ENCODE measurements at places on chromosomes 7 and 10. TPM values are rescaled to one million over a fixed set of nuclear protein-coding genes. Genes with fewer than 3 reads are reported as not detected.

- no peak for DNase-seq
Measured at GRCh38 chr10:11579885-11580284, 31.6 kb downstream of the USP6NL start.

DNA sequence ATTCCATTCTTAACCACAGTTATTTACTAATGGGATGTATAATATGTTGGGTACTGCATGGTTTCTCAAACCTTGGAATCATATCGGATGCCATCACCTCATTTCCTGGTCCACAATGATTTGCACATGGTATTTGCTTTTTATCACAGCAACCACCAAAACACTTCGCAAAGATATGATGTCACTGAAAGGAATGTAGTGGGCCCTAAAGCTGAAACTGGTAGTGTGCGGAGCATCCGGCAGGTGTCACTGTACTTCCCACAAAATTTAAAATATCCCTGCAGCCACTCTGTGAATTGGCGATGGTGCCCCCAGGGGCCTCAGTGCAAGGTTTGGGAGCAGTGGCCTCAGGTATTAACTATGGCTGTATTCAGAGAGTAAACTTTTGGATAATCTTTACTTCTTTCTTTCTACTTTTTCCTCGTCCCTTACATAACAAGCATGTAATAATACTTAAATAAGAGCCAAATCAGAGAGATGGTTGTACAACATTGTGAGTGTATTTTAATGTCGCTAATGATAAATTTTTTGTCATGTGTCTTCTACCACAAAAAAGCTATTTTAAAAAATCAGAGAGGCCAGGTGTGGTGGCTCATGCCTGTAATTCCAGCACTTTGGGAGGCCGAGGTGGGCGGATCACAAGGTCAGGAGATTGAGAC, 66.2 kb downstream of the FAM241B start:
- peak; percentile 14 for DNase-seq

DNA sequence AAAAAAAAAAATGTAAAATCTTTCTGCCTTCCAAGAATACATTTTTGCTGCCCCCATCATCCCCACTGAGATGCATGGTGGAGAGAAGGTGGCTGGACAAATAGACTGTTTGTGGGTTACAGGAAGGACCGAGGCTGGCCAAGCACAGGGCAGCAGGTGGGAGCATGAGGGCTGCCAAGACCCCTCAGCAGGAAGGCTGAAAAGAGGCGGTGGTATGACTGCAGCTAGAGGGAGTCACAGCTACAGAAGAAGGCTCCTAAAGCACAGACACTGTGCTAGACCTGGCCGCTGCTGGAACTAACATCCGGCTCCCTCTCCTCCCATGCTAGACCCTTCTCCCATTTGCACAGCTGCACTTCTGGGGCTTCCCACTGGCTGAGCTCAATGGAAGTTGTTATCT, 289.6 kb downstream of the TCERG1L start:
- no peak for DNase-seq

DNA sequence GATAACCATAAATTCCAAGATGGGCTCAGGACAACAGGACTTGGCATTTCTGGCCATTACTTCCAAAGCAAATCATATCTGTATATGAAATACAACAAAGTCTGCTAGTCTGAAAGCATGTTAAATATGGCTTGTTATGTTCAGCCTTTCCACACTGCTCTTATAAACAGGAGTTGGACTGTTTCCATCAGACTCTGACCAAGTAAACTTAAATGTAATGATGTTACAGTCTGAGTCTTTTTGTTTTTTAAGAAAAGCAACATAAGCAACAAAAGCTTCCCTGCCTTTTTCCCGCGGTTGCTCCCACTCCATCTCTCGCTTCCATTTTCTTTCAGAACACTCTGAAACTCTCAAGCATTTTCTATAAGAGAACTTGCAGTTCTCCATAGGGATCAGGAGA, 8.1 kb upstream of the CDCA7L start:
- no peak for DNase-seq

- DNase-seq, result no peak
Measured at GRCh38 chr7:64999165-65000004, 7.1 kb downstream of the ERV3-1 start.

DNA sequence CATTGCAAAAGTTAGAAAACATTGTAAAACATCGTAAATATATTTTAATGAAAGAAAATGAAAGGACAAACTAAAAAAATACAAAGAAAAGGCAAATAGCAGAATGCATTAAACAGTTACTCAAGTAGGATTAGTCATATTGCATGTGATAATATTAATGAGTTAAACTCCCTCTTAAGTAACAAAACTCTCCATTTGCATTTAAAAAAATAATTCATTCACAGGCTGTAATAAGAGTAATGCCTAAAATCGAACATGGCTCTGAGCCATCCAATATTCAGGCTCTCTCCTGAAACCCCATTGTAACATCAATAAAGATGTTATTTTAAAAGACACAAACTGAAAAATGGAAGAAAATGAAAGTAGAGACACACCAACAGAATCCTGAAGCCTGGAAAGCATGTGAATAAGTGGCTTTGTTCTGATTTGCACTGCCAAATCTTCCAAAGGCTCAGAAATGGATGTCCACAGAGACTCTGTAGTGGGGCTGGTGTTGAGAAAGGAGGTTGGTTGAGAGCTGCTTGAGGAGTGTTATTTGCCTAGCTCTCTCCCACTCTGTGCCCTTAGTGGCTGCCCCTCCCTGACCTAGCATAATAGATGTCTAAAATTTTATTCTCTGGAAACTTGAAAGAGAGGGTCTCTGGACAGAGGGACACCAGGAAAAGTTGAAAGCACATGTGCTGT, 268.3 kb upstream of the MEOX2 start:
- DNase-seq, result no peak

- DNase-seq, result no peak
Measured at GRCh38 chr7:55339033-55340000, 25.8 kb upstream of the LANCL2 start.

TMEM106B gene
- 35.1 TPM for total RNA-seq

DNA sequence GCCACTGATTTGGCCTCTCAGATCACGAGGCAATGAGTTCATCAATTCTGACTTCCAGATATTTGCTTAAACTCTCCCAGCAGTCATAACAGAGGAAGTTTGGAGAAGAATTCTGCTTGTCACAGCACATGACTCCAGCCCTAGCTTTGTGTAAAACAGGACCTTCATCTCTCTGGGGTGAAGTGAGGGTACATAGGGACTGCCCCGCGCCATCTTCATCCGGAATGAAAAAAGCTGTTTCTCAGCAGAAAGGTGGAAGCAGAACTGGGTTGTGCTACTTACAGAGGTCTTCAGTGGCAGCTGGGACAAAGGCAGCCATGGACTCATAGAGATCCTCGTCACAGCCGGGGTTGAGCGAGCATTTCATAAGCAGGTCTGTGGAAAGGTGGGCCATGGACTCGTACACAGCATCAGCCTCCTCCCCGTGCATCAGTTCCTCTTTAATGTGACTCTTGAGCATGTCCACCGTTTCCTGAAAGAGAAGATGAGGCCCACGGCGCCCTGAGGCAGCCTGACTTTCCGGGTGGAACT, 58.4 kb upstream of the TM9SF3 start:
- no peak for DNase-seq

TMEM176A gene
- total RNA-seq, result not detected

MYOZ1 gene
- total RNA-seq, result not detected
